ENCODE measurements at places on chromosomes 2 and 18. TPM values are rescaled to one million over a fixed set of nuclear protein-coding genes. Genes with fewer than 3 reads are reported as not detected.

The CRIM1 gene
- total RNA-seq: 27.2 TPM

GRCh38 chr18:26637324-26637723, 89.0 kb upstream of the KCTD1 start:
- DNase-seq: no peak

The ST8SIA5 gene
- total RNA-seq: 0.54 TPM

- no peak for DNase-seq
Observed at GRCh38 chr2:63118821-63119220, 68.2 kb downstream of the OTX1 start.

GRCh38 chr2:131027566-131028528, 65.4 kb downstream of the FAM168B start:
- no peak for DNase-seq

The HEATR5B gene
- 10.6 TPM for total RNA-seq

The TNFRSF11A gene
- 3.2 TPM for total RNA-seq

- no peak for DNase-seq
Observed at GRCh38 chr2:216604458-216604857, 28.8 kb upstream of the IGFBP2 start.

GRCh38 chr2:113361051-113361450, 76.4 kb upstream of the ZNG1B start:
- DNase-seq: no peak

- DNase-seq: peak; percentile 27
Observed at GRCh38 chr2:228318218-228318617, 136.7 kb upstream of the SPHKAP start.

GRCh38 chr2:72156872-72157271, 9.2 kb upstream of the CYP26B1 start:
- no peak for DNase-seq

DNA sequence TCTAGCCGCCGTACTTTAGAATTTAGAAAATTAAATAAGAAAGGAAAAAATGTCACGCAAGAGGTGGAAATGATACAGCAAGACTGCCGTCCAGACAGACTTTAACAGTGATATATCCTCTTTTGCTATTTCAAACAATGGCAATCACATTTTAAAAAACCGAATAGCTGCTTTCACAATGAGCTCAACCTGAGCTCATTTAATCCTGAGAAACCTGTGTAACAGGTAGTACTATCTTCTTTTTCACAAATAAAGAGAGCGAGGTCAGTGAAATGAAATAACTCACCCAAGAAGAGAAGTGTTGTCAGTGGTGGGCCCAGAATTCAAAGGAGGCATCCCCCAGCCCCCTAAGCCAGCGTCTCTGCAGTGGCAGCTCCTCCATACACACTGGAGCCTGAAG, 60.7 kb upstream of the DAPL1 start:
- DNase-seq: no peak

GRCh38 chr2:178280244-178280852, 86.0 kb downstream of the OSBPL6 start:
- peak; percentile 45 for DNase-seq

- DNase-seq: no peak
Observed at GRCh38 chr2:28366496-28367282, 26.0 kb upstream of the FOSL2 start.

The RAB27B gene
- total RNA-seq: 2.2 TPM

DNA sequence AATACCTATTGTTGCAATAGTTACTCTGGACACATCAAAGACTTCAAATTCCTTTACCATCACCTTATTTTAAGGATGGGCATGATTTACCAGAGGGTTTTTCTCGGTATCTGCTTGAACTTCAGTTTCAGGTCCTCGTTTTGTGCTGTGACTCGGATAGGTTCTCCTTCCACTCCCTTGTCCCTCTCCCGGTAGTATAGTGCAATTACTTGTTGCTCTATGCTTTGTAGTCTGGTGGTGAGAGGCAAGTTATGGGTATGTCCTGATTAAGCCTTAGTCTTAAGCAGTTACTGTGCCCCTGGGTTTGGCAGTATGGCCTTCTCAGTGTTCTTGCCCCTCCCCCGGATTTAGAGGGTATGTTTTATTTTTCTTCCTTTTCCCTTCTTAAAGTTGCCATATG, 96.6 kb downstream of the RHBDD1 start:
- no peak for DNase-seq

DNA sequence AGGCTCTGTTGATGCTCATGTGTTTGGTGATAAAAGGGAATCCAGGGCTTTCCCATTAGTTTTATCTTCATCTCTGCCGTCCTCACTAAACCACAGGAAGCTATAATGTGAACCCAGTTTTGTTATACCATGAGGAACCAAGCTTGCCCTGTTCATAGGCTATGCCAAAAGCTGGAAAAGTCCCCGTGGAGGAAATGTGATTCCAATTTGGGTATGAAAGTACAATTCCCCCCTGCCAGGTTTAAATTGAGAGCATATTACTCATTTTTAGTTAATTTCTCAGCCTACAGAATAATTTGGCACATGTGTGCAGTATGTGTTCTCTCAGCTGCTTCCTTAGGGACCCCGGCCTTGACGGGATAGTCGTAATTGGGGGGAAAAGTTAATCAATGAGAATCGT, 327.4 kb downstream of the RND3 start:
- DNase-seq: no peak

DNA sequence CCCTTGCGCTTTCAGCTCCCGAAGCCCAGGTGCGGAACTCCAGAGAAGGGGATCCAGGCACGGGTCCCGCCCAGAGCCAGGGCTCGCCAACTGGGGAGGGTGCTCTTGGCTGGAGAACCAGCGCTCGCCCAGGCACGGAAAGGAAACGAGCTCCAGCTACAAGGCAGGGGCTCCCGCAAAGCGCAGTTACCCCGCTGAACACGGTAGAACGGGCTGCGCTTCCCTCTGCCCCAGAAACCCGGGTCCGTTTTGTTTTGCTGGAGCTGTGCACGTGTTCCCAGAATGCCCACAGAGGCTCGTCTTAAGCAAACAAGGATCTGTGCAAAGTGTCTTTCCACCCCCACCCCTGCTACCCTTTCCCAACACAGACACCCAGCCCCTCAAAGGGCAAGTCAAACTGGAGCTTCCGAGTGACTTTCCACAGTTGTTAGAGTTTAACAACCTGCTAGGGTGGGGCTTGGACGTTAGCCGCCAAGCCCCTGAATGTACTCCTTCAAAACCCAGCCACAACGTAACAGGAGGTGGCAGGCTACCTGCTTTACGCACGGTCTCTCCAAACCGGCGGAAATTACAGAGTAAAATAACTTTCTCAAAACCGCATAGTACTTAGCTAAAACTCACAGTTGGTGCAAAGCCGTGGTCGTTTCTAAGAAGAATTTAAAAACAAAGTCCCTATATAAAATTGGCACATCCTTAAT, 775 bp downstream of the RNF125 start:
- peak; percentile 26 for DNase-seq

The ABCG8 gene
- total RNA-seq: 0.05 TPM
